Cardiac septum (tissue), 1 donor: ENCODE measurements at places on chromosomes 6 and 20. TPM values are rescaled to one million over a fixed set of nuclear protein-coding genes. Genes with fewer than 3 reads are reported as not detected.

TRIM40 gene
- total RNA-seq, result not detected

IRAK1BP1 gene
- total RNA-seq, result 2.1 TPM

ZNF311 gene
- total RNA-seq, result 0.22 TPM

HS3ST5 gene
- total RNA-seq, result 0.11 TPM

OR2H2 gene
- not detected for total RNA-seq
